ENCODE measurements at places on chromosomes 5 and 9. TPM values are rescaled to one million over a fixed set of nuclear protein-coding genes. Genes with fewer than 3 reads are reported as not detected.

Gene KCNMB1
- total RNA-seq = not detected

Gene KLF4
- 8.7 TPM for total RNA-seq

Gene CCL28
- 0.34 TPM for total RNA-seq

Gene GCNT4
- 0.34 TPM for total RNA-seq

Gene PCDHGA2
- total RNA-seq = 0.50 TPM

Gene MARCOL
- total RNA-seq = not detected

Gene S1PR3
- 26.6 TPM for total RNA-seq

Gene ARID3C
- not detected for total RNA-seq

Gene KIF27
- total RNA-seq = 0.67 TPM

Gene ACTBL2
- total RNA-seq = 0.15 TPM

Gene F2R
- 91.6 TPM for total RNA-seq

Gene FAM78A
- 0.30 TPM for total RNA-seq

Gene NREP
- 51.0 TPM for total RNA-seq
